ENCODE measurements at places on chromosomes 2 and 18.

DNA sequence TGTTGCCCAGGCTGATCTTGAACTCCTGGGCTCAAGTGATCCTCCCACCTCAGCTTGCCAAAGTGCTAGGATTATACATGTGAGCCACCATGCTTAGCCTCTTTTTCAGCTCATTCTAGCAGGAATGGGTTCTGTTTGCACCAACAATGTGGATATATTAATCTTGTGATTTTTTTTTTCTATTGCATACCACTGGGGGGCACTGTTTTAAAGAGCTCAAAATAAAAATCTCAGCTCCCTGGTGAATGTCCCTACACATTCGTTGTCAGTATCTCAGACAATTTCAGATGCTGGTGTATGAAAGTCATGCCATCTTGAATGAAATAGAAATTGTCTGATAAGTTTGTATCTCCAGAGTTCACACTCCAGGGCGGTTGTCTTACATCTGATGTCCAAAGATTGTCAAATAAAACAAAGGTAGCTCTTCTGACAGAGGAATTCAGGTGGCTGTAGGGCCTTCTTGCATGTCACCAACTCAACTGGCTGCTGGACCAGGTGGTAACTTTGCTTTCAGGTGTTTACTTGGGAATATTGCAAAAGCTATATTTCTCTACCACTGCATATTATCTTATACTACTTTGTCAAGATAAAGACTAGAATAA lies 3.1 kb upstream of the MATN3 start:
- no peak for DNase-seq

DNA sequence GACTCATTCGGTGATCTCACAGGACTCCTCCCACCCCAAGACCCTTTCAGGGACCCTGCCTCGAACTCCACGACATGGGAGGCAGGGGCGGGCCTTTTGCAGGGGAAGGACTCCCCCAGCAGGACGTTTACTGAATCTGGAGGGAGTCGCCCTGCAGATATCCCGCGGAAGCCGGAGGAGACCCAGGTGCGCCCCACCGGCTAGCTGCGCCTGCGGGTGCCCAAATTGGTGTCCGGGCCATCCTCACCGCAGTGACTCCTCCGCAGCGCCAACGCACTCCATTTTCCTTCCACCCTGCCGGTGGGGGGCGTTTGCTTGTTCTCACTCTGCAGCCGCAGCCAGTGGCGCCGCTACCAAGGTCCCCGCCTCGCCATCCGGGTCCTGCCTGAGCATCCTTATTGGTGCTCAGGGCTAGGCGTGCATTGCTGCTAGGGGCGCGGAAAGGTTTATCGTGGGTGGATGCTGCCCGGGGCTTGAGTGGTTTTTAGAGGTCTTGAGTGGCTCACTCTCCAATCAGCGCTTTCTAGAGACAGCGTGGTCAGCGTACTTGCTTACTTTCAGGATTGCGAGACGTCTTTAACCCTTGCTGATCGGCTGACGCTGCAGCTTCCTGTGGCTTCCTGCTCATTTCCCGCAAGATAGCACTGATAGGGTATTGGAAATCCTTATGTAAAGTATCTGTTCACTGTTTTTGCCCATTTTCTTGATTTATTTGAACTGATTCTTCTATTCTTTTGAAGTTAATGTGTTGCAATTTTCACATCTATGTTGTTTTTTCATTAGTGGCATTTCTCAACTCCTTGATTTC lies 81.4 kb downstream of the BIN1 start:
- DNase-seq = peak; percentile 35

DNA sequence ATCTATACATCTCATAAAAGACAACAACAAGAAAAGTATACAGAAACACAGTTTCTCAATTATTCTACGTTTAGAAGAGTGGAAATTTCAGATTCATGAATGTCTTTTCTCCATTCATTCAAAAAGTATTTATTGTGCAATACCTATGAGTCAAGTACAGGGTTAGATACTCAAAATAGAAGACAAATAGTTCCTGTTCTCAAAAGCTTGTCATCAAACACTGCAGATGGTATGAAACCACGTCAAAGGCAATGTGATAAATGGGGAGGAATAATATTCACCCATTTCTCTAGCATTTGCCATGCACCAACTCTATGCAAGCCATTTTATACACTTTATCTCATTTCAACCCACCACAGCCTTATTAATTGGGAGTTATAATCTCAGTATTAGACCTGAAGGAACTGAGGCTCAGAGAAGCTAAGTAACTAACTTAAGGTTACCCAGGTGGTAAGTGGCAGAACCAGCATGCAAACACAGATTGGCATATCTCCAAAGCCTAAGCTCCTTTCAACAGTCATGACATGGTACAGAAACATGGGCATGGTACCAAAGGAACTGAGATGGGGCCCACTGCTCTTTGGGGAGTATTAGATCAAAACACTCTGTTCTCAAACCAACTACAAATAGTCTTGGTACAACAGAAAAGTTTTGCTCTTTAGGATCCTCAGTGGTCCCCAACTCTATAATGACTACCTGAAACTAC lies 67.2 kb upstream of the NPAS2 start:
- DNase-seq = no peak

DNA sequence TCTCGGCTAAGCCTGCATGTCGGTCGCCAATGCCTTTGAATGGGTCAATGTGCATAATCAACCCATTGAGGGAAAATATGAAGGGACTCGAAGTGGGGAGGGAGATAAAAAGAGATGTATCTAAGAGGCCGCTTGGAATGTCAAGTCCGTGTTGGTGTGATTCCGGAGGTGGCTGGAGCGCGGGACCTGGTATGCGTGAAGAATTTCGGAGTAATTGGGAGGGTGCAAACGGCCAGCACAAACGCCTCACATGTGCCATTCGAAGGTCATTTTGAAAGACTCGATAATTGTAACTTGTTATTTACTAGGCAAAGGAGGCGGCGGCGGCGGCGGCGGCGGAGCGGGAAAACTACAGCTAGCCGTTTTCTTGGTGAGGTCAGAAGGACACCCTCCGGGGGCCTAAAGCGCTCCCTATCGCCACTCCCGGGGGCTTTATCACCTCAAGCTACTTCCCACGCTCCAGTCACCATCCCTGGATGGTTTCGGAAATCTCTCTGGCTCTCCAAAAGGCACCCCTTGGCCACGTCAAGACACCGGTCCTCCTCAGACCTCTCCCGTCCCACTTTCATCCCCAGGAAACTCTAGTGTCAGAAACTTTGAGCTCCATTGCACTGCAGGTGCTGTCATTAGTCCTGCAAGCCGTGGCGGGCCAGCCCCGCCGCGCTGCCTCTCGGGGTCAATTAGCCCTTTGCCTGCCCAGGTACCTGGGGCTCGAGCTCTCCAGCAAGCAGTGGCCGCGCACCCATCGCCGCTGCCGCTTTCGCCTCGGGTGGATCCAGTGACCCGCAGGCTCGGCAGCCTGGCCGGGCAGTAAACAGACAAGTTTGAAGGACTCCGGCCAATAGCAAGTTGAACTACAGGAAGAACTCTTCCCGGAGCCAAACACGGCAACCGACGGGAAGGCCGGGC lies 1.5 kb downstream of the ERBB4 start:
- no peak for DNase-seq

- DNase-seq = no peak
These were observed 7.7 kb upstream of the RHOB start for GRCh38 chr2:20439193-20439475.

- DNase-seq = no peak
These were observed 133.4 kb downstream of the KCTD1 start for GRCh38 chr18:26414901-26415440.

GRCh38 chr2:197800091-197800490 lies 4.3 kb upstream of the PLCL1 start:
- no peak for DNase-seq

- DNase-seq = no peak
These were observed 177.2 kb downstream of the SH3RF3 start for GRCh38 chr2:109306190-109306589.

DNA sequence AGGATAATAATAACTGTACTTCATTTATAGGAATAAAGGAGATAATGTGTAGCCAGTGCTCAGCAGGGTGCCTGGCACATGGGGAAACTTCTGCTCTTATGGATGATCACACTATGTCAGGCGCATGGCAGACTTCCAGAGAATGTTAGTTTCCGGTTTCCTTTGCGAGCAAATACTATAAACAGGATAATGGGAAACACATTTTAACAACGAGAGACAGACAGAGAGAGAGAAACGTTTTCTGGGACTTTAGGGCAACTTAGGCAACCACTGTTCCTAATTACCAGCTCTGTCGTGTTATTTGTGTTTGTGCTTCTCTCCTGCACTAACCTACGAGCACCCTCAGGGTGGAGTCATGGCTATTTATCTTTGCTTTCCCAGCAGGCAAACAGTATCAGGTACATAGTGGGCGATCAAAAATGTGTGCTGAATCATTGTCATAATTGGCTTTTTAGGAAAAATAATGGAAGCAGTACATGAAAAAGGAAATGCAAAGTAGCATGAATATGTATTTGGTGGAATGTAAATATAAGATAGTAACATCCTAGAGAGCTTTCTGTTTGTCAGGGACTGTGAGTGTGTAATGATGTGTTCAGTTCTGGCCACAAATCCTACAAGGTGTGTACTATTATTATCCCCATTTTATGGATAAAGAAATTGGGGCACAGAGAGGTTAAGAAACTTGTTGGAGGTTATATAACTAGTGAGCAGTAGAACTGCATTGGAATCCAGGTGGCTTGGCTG lies 36.8 kb upstream of the IGFBP2 start:
- DNase-seq = no peak

All from activated gamma-delta T cell (primary cell).